HFFc6 (cell line): ENCODE measurements at places on chromosomes 2 and 18.

DNA sequence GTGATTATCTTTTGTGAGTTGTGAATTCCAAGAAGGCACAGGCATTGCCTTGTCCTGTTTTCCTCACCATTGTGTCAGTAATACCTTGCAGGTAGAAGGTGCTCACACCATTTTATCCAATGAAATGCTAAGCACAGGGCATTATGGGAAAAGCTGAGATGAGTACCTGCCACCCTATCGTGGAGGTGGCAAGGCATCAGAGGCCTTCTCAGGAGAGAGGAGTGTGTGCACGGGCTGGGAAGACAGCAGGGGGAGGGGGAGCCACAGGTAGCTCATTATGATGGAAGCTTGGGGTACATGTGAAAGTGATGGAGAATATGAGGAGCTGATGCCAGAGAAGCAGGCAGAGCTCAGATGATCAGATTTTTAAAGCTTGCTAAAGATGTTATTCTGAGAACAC is 69.5 kb downstream of the ASAP2 start:
- H3K27me3 ChIP-seq, result peaks cover 2% of the 10 kb centered on the region
- peak overlapping the region; percentile 24; the same call in 1 of the 2 replicates for H3K27ac ChIP-seq
- peaks cover 49% of the 10 kb centered on the region for H3K4me1 ChIP-seq

DNA sequence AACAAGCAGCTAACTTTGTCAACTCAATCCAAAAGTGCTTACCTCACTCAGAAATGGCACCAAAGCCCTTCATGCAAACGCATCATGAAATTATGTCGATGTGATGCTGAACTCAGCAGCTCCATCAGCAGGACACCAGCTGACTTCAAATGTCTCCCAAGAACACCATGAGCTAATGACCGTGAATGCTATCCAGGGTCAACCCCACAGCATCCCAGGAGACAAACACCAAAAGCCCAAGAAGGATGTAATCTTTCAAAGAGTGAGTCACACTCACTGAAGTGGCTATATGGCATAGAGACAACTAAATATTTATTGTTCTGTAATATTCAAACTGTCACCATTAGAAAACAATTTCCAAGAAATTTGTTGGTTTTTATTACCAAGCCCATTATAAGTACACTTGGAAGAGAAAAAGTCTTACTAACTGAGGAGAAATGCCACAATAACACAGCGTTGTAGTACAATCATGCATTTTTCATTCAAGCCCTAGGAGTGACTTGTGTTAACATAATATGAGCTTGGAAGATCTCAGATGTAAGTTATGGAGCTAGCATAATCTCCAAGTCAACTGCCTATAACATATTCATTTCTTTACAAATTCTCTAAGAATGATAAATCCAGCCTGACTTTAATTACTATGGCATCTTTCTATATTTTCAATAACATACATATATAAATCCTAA is 165.0 kb upstream of the CCDC68 start:
- 0 out of 2 replicates have a peak, but pooled peaks cover 4% of the 10 kb centered on the region for H3K27me3 ChIP-seq
- H3K4me1 ChIP-seq, result peaks cover 27% of the 10 kb centered on the region
- no peaks in the 10 kb centered on the region for H3K36me3 ChIP-seq
- H3K27ac ChIP-seq, result no peak overlapping the region
- DNase-seq, result peak; percentile 67

DNA sequence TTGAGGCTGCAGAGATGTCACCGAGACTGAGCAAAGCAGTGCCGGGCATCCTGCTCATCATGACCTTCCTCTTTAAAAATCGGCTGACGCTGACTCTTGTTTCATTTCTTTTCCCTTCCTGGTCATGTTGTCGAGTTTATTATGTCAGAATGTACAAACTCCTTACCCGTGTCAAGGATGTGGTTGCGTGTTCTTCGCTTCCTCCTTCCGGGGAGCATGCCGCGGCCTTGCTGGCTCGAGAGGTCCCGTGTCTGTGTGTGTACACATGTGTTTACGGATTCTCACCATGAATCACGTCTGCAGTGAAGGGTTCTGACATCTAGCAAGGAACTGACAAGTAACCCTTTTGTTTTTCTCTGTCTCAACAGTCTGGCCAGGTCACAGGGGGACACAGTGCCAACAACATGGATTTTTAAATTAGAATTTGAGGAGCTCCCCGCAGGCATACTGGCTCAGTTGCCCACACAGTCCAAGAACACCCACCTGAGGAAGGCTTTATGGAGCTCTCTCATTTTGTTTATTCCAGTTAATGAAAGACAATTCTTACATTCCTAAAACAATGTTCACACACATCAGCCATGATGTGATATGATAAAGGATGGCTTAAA is 60.2 kb downstream of the MYT1L start:
- peak overlapping the region; percentile 92 for H3K27ac ChIP-seq
- H3K4me1 ChIP-seq, result peaks cover 37% of the 10 kb centered on the region; the same call in 1 of the 2 replicates
- DNase-seq, result no peak
- H3K4me3 ChIP-seq, result no peak overlapping the region; the same call in 1 of the 2 replicates

GRCh38 chr2:44770221-44771195 is 171.0 kb upstream of the SIX3 start:
- H3K27ac ChIP-seq, result no peak overlapping the region
- H3K4me1 ChIP-seq, result no peaks in the 10 kb centered on the region
- no peaks in the 10 kb centered on the region for H3K36me3 ChIP-seq
- H3K4me3 ChIP-seq, result no peak overlapping the region
- DNase-seq, result no peak
- peaks cover 23% of the 10 kb centered on the region for H3K27me3 ChIP-seq

- DNase-seq, result peak; percentile 13
- no peaks in the 10 kb centered on the region; the same call in 1 of the 2 replicates for H3K27me3 ChIP-seq
- peaks cover 10% of the 10 kb centered on the region; the same call in 1 of the 2 replicates for H3K36me3 ChIP-seq
- no peak overlapping the region for H3K4me3 ChIP-seq
These were observed 125.1 kb upstream of the EPAS1 start for GRCh38 chr2:46171996-46172546.

- H3K36me3 ChIP-seq, result no peaks in the 10 kb centered on the region
- no peak overlapping the region for H3K27ac ChIP-seq
- no peak overlapping the region for H3K4me3 ChIP-seq
- DNase-seq, result peak; percentile 48
- peaks cover 14% of the 10 kb centered on the region for H3K27me3 ChIP-seq
- H3K4me1 ChIP-seq, result no peaks in the 10 kb centered on the region
These were observed 29.2 kb upstream of the TEX44 start for GRCh38 chr2:231563378-231563961.

GRCh38 chr18:65548316-65548715 is 202.5 kb upstream of the CDH7 start:
- no peaks in the 10 kb centered on the region for H3K27me3 ChIP-seq
- no peak overlapping the region for H3K27ac ChIP-seq
- H3K36me3 ChIP-seq, result no peaks in the 10 kb centered on the region
- H3K4me3 ChIP-seq, result no peak overlapping the region
- H3K4me1 ChIP-seq, result no peaks in the 10 kb centered on the region
- DNase-seq, result no peak

- H3K36me3 ChIP-seq, result peaks cover 26% of the 10 kb centered on the region
- no peaks in the 10 kb centered on the region; the same call in 1 of the 2 replicates for H3K27me3 ChIP-seq
- H3K4me3 ChIP-seq, result no peak overlapping the region
These were observed 4.1 kb downstream of the ASB3 start for GRCh38 chr2:53782676-53783075.

- H3K27me3 ChIP-seq, result peaks cover 41% of the 10 kb centered on the region
- H3K27ac ChIP-seq, result no peak overlapping the region
- DNase-seq, result no peak
- peak overlapping the region; percentile 28 for H3K4me3 ChIP-seq
These were observed 961 bp upstream of the SLC40A1 start for GRCh38 chr2:189581354-189582139.

DNA sequence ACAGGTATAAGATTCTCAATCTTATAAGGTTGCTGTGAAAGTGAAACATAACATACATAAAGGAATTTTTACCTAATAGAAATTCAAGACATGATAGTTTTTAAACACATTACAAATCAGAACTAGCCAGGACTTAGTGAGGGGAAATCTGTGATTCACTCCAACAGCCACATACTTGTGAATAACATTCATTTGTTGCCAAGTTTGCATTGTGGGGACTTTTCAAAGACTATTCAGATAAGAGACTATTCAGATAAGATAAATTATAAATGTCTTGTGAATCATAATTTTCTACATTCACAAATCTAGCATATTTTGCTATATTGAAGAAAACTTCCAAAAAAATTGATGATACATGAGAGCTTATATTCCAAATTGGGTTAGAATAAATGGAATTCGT is 345.3 kb upstream of the CDH20 start:
- DNase-seq, result no peak
- H3K4me1 ChIP-seq, result no peaks in the 10 kb centered on the region
- H3K27ac ChIP-seq, result no peak overlapping the region
- H3K4me3 ChIP-seq, result no peak overlapping the region

DNA sequence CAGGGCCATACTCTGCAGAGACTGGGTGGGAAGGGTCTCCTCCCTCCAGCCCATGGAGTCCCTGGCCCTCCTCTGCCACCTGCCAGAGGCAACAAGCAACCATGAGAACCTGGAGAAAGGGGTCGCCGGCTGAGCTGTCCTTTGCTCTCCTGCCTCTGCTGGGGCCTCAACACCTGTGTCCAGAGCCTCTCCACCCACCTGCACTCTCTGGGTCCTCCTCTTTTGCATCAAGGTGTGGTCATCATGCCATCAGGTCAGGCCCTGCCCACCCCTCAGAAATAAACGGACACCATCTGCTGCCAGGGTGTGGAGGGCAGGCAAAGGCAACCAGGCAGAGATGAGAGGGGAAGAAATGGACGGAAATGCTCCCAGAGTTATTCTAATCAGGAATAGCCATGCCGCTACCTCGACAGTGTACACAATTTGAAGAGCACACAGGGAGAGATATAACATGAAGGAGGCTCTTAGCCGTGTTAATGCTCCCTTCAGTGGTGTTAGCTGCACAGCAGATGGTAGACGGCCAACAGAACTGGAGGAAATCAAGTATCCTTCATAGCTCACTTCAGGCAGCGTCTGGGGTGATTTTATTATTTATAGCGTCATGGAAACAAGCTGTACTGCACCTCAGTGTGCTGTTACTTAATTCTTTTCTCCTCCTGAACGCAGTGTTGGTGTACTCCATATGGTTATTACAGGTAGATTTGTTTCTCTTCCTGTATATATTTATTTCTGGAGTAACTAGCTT is 247.9 kb downstream of the TSN start:
- H3K27me3 ChIP-seq, result peaks cover 12% of the 10 kb centered on the region
- H3K36me3 ChIP-seq, result no peaks in the 10 kb centered on the region
- no peak for DNase-seq
- no peak overlapping the region for H3K4me3 ChIP-seq

GRCh38 chr2:215787565-215788178 is 225.7 kb downstream of the MREG start:
- H3K36me3 ChIP-seq, result peaks cover 9% of the 10 kb centered on the region; the same call in 1 of the 2 replicates
- H3K27ac ChIP-seq, result no peak overlapping the region
- no peaks in the 10 kb centered on the region; the same call in 1 of the 2 replicates for H3K27me3 ChIP-seq
- peaks cover 58% of the 10 kb centered on the region for H3K4me1 ChIP-seq

DNA sequence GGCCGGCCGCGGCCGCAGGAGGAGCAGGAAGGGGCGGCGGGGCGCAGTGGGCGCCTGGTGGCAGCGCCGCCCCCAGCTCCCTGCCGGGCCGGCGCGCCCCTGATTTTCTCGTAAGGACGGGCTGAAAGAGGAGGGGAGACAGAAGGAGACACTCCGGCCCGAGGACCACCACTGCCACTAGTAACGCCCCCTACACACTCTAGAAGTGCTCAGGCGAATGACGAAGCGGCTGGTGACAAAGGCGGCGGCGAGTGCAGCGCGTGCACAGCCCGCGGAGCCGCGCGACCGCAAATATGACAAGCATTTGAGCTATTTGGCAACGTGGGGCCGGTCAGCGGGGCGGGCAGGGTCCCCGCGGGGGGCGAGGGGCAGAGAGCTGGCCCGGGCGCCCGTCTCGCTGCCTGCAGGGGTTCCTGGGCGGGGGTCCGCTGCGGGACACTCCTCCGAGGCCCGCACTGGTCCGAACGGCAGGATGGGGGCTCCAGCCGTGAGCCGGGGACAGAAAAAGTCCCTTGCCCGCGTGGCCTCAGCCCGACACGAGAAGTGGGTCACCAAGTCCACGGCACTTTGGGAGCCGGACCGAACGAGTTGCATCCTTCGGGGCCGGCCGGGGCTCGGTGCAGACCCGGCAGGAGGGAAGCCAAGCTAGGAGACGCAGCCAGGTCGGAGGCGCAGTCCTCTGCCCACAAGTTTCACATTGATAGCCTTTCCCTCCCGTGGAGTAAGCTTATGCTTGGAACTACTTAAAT is 524 bp upstream of the SERTAD2 start:
- peak; percentile 84 for DNase-seq
- H3K27me3 ChIP-seq, result no peaks in the 10 kb centered on the region
- H3K4me3 ChIP-seq, result peak overlapping the region; percentile 88
- H3K36me3 ChIP-seq, result no peaks in the 10 kb centered on the region
- H3K27ac ChIP-seq, result peak overlapping the region; percentile 87

DNA sequence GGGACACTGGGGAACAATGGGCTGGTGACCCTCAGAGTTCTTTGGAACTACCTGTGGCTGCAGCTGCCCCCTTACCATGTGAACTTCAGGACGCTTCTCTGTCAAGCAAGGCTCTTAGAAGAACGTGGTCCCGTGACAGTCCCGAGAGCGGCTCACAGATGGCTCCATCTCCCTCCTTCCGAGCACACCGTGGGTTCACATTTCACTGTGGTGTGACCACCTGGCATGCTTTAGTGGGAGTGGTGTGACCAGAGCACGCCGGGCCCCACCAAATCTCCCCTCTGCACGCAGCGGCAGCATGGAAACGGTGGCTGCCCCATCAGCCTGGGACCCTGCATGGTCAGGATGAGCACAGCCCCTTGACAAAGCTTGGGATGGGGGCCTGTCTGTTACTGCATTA is 9.7 kb upstream of the TPO start:
- H3K27ac ChIP-seq, result no peak overlapping the region
- no peaks in the 10 kb centered on the region for H3K36me3 ChIP-seq
- no peaks in the 10 kb centered on the region for H3K27me3 ChIP-seq
- DNase-seq, result no peak

- DNase-seq, result no peak
- no peak overlapping the region for H3K27ac ChIP-seq
These were observed 61.1 kb downstream of the PRKCE start for GRCh38 chr2:45712570-45712969.

GRCh38 chr2:231717281-231718171 is 9.2 kb downstream of the PTMA start:
- peaks cover 10% of the 10 kb centered on the region; the same call in 1 of the 2 replicates for H3K36me3 ChIP-seq
- DNase-seq, result peak; percentile 53
- H3K4me3 ChIP-seq, result no peak overlapping the region
- peak overlapping the region; percentile 87 for H3K27ac ChIP-seq
- H3K27me3 ChIP-seq, result peaks cover 6% of the 10 kb centered on the region
- H3K4me1 ChIP-seq, result peaks cover 48% of the 10 kb centered on the region
